ENCODE measurements at places on chromosomes 2 and 18. TPM values are rescaled to one million over a fixed set of nuclear protein-coding genes. Genes with fewer than 3 reads are reported as not detected.

DNA sequence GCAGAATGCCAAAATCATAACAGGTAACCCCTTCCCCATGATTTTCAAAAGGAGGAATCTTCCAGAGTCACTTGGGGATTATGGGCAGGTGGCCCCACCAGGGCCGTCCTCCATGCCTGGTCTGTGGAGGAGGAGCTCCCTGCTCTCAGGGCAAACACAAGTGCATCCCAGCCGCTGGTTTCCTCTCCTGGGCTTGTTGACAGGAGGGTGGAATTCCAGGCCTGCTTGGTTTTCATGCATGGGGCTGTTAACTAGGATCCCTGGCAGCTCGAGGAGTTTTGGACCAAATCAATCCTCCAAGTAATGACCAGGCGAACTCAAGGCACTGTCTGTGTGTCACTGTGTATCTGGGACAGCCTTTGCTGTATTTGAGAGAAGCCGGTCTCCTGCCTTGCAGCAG is 45.3 kb downstream of the FOSL2 start:
- H3K27me3 ChIP-seq = no peaks in the 10 kb centered on the region
- no peak overlapping the region for H3K4me3 ChIP-seq
- H3K36me3 ChIP-seq = peaks cover 19% of the 10 kb centered on the region
- DNase-seq = no peak
- peaks cover 53% of the 10 kb centered on the region for H3K4me1 ChIP-seq

GRCh38 chr2:144356402-144356801 is 163.5 kb downstream of the ZEB2 start:
- H3K27ac ChIP-seq = no peak overlapping the region
- H3K4me1 ChIP-seq = peaks cover 20% of the 10 kb centered on the region
- no peak overlapping the region for H3K4me3 ChIP-seq
- no peaks in the 10 kb centered on the region for H3K36me3 ChIP-seq
- DNase-seq = no peak

DNA sequence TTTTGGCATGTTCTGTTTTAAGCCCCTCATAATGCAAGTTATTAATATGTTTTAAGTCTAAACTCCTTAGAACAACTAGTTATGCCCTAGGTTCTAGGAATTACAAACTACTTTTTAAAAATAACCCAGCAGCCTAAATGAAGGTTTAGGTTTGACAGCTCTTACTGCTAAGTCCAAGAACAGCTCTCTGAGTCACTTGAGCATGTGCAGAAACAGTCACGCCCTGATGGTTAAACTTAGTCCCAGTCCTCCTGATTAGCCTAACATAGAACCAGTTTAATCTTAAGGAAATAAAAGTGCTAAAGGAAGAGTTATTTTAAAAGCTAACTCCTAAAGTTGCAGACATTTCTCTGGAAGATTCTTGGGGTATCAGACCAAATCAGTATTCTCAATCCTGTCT is 72.5 kb downstream of the RMDN2 start:
- no peak overlapping the region for H3K27ac ChIP-seq
- H3K36me3 ChIP-seq = no peaks in the 10 kb centered on the region
- DNase-seq = no peak
- H3K4me1 ChIP-seq = no peaks in the 10 kb centered on the region
- H3K27me3 ChIP-seq = no peaks in the 10 kb centered on the region
- no peak overlapping the region for H3K4me3 ChIP-seq

DNA sequence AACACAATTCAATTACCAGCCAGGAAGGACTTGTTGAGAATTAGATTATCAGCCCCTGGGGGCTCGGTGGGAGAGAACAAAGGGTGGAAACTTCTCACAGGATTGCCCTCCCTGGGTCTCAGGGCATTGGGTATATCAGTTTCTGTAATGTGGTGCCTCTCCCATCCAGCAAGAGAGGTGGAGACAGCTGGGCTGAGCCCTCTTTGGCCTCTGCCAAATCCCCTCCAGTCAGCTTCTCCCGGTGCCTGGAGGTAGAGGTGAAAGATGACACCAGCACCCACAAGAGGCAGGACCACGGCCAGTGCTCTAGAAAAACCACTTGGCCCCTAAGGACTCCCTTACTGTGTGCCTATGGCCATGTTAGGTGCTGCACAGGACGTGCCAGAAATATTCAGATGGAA is 179.7 kb downstream of the HAUS1 start:
- H3K4me1 ChIP-seq = no peaks in the 10 kb centered on the region
- no peak for DNase-seq
- no peaks in the 10 kb centered on the region for H3K36me3 ChIP-seq
- H3K27ac ChIP-seq = no peak overlapping the region

DNA sequence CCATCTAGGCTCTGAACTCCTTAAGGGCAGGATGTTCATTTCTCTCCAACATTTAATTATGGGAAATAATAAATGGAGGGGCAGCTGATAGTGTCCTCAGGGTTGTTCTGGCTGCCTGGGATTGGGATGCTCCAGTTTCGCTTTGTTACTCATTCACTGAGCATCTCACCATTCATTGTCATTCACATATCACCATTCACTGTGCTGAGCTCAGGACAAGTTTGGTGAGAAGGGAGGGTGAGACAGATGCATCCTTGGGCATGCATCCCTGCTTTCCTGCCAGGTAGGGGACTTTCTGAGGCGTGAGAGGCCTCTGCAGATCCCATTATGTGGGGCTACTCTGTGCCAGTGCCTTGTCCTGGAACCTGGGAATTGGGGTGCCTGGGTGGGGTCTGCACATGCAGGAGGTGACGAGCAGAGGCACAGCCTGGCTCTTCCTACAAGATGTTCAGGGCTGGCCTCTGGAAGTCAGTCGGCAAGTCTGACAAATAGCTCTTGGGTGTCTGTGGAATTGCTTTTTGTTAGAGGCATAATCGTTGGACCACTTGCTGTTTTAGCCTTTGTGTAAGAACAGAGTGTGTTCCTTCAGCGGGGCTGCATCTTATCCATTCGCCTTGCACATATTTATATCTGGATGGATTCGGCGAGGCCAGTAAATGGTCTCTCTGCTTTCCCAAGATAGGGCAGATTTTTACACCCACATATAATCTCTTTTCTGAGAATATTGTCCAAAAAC is 323.2 kb upstream of the THSD7B start:
- H3K36me3 ChIP-seq = no peaks in the 10 kb centered on the region
- no peak for DNase-seq
- H3K4me1 ChIP-seq = no peaks in the 10 kb centered on the region
- H3K4me3 ChIP-seq = no peak overlapping the region

DNA sequence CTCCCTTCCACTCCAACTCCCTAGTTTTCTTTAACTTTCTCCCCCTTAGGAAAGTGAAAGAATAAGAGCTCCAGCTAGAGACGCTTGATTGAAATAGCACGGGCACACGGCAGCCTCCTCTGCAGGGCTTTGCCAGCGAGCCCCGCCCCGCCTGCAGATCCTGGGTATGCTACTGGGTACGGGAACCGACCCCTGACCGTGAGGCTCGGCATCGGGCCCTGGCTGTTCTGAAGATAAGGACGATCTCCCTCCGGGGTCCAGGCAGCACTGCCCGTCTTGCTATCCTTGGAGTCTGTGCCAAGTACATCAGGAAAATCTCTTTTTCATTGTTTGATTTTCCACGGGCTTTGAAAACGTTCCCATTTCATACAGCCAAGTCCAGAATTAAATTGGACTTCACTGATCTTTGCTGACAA is 284.5 kb downstream of the MTX2 start:
- H3K4me3 ChIP-seq = peak overlapping the region; percentile 59
- no peak for DNase-seq
- H3K27me3 ChIP-seq = peaks cover 55% of the 10 kb centered on the region
- no peak overlapping the region for H3K27ac ChIP-seq

DNA sequence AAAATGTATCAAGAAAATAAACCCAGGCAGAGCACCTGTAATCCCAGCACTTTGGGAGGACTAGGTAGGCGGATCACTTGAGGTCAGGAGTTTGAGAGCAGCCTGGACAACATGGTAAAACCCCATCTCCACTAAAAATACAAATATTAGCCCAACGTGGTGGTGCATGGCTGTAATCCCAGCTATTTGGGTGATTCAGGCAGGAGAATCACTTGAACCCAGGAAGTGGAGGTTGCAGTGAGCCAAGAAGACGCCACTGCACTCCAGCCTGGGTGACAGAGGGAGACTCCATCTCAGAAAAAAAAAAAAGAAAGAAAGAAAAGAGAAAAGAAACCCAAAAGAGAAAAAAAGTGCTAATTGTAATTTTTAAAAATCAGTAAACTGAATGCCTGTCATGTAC is 41.4 kb downstream of the DDX18 start:
- no peaks in the 10 kb centered on the region for H3K4me1 ChIP-seq
- no peak overlapping the region for H3K4me3 ChIP-seq
- no peak overlapping the region for H3K27ac ChIP-seq
- H3K27me3 ChIP-seq = peaks cover 57% of the 10 kb centered on the region

GRCh38 chr2:177195194-177195593 is 17.4 kb upstream of the HNRNPA3 start:
- no peak overlapping the region for H3K4me3 ChIP-seq
- no peaks in the 10 kb centered on the region for H3K27me3 ChIP-seq
- H3K4me1 ChIP-seq = peaks cover 11% of the 10 kb centered on the region
- peaks cover 2% of the 10 kb centered on the region for H3K36me3 ChIP-seq

GRCh38 chr2:74021407-74021755 is 36.7 kb downstream of the TET3 start:
- peaks cover 13% of the 10 kb centered on the region for H3K4me1 ChIP-seq
- no peak for DNase-seq
- H3K27ac ChIP-seq = no peak overlapping the region

DNA sequence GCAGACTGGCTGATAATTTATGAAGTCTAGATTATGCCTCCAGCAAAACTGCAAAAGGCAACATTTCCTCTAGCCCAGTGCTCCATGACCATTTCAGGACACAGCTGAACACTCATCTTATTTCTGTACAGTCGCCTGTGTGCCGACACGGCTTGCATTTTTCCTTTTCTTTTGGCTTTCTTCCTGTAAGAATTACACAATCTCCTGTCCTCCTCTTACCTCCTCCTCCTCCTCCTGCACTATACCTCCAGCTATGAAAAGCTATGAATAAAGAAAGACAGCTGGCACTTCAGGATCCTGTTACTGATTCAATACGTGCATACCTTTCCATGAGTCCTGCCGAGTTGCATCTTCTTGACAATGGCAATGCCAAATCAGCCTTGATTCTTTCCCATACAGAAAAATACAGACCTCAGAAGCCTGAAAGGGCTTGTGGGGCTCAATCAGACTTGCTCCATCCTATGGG is 32.2 kb upstream of the TRIB2 start:
- H3K27ac ChIP-seq = no peak overlapping the region
- H3K4me1 ChIP-seq = no peaks in the 10 kb centered on the region
- no peak for DNase-seq
- H3K36me3 ChIP-seq = no peaks in the 10 kb centered on the region

GRCh38 chr2:102005989-102006885 is 14.5 kb downstream of the IL1R2 start:
- peaks cover 9% of the 10 kb centered on the region for H3K27me3 ChIP-seq
- peaks cover 19% of the 10 kb centered on the region for H3K4me1 ChIP-seq
- DNase-seq = peak; percentile 50
- H3K36me3 ChIP-seq = peaks cover 3% of the 10 kb centered on the region
- no peak overlapping the region for H3K27ac ChIP-seq
- no peak overlapping the region for H3K4me3 ChIP-seq

DNA sequence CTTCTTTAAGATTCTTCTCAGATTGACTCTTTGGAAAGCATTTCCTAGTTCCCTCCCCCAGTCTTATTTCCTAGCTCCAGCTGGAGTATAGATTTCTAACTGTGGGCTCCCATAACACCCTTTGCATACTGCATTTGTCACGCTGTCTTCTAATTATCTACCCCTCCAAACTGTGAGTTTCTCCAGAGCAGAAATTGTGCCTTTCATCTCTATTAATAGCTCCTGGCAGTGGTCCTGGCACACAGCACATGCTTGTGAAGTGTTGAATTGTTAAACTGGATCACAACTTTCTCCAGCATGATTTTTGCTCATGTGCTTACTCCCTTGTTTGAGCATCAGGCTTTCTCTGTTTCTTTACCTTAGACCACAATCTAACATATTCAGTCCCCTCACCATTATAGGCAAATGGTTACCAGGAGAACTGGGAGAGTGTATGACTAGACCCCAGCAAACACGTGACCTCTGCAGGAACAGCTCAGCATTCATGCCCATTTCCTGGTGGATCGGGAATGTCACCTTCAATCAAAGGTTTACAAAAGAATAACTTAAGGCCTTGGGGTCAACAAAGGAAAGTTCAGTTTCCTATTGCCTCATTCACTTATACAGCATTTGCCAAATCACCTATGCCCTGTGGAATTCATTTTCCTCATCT is 175.7 kb upstream of the TANK start:
- no peak overlapping the region for H3K4me3 ChIP-seq
- H3K27me3 ChIP-seq = peaks cover 8% of the 10 kb centered on the region
- no peaks in the 10 kb centered on the region for H3K4me1 ChIP-seq
- H3K27ac ChIP-seq = no peak overlapping the region
- no peak for DNase-seq

DNA sequence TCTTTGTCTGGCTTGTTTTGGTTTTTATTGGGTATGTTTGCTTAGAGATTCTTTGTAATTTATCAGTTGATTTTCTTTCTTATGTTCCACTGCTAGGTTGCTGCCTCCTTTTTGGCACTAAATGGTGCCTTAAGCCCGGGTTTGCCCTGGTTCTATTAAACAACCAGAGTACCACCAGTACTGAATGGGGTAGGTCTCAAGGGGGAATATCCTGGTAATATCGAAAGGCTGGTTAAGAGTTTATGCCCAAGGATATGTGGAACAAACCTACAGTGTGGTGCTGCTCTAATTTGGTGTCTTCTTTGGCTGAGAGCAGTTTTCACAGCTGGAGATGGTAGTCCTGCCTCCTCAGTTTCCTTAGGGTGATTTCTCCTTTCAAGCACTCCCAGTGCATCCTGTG is 76.5 kb downstream of the SEMA4F start:
- no peak for DNase-seq
- no peak overlapping the region for H3K27ac ChIP-seq
- H3K36me3 ChIP-seq = no peaks in the 10 kb centered on the region
- H3K27me3 ChIP-seq = peaks cover 47% of the 10 kb centered on the region
- no peaks in the 10 kb centered on the region for H3K4me1 ChIP-seq
- H3K4me3 ChIP-seq = no peak overlapping the region

DNA sequence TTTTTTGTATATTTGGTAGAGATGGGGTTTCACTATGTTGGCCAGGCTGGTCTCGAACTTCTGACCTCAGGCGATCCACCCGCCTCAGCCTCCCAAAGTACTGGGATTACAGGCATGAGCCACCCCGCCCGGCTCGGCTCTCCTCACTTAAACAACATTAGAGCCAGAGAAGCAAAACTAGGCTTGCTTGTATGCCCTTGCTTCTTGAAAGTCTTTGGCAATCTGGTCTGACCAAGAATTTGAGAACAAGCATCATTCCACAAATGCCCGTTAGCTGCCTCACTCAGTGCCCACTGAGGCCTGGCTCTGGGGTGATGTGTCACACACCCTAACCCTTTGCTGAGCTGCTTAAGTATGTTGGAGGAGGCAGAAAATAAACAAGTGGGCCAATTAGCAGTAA is 33.5 kb downstream of the SOWAHC start:
- DNase-seq = no peak
- H3K4me1 ChIP-seq = no peaks in the 10 kb centered on the region
- no peak overlapping the region for H3K27ac ChIP-seq
- peaks cover 4% of the 10 kb centered on the region for H3K27me3 ChIP-seq
- no peaks in the 10 kb centered on the region for H3K36me3 ChIP-seq
- H3K4me3 ChIP-seq = no peak overlapping the region

TEX44 gene
- total RNA-seq = not detected

CIB4 gene
- total RNA-seq = not detected

HIBCH gene
- 17.2 TPM for total RNA-seq

TNFRSF11A gene
- total RNA-seq = 8.0 TPM

SLC11A1 gene
- 0.18 TPM for total RNA-seq

ST8SIA5 gene
- not detected for total RNA-seq
